ENCODE measurements at places on chromosomes 2 and 18.
A peak's percentile ranks its signal among the peaks of the same experiment; 100 is the strongest.

- DNase-seq = no peak
These were observed 79.6 kb downstream of the LBH start for GRCh38 chr2:30310955-30311354.

- no peak for DNase-seq
These were observed 267.2 kb downstream of the EPHA4 start for GRCh38 chr2:221304916-221305315.

DNA sequence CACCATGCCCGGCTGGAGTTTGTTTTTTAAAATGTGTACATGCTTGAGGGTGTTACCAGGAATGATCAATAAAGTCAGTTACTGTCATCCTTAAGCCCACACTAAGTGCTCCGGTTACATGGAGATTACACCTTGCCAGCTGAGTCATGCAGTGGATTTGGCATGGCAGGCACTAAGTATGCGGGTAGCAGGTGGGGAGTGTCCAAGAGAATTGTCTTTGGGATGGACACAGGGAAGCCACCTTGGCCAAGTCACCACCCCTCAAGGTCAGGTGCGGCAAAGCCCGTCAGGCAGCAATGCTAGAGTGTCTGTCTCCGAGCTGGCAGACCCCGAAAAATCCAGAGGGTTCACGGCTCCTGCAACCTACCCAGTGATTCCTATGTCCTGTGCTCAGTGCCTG lies 54.8 kb downstream of the GBX2 start:
- DNase-seq = no peak

GRCh38 chr2:150528861-150529801 lies 41.7 kb upstream of the RND3 start:
- peak; percentile 0 for DNase-seq

- DNase-seq = no peak
These were observed 44.7 kb downstream of the HS1BP3 start for GRCh38 chr2:20606198-20606597.
